ENCODE measurements at places on chromosomes 12 and 14. TPM values are rescaled to one million over a fixed set of nuclear protein-coding genes. Genes with fewer than 3 reads are reported as not detected.

BLTP3B gene
- total RNA-seq: 45.7 TPM

LEMD3 gene
- total RNA-seq: 27.4 TPM

NANOG gene
- total RNA-seq: not detected

RASSF3 gene
- 29.3 TPM for total RNA-seq

TOMM20L gene
- total RNA-seq: not detected

WSCD2 gene
- total RNA-seq: not detected

KRT85 gene
- not detected for total RNA-seq

PLBD1 gene
- total RNA-seq: 2.8 TPM

CCDC197 gene
- total RNA-seq: not detected

APOF gene
- total RNA-seq: not detected

GYS2 gene
- total RNA-seq: not detected

TAC3 gene
- total RNA-seq: not detected

IL22 gene
- total RNA-seq: not detected

MCRS1 gene
- total RNA-seq: 61.3 TPM

Data from regular cardiac myocyte (primary cell).